ENCODE measurements at places on chromosomes 12 and 14.
A peak's percentile ranks its signal among the peaks of the same experiment; 100 is the strongest.

GRCh38 chr14:77041881-77042545, 13.5 kb upstream of the IRF2BPL start:
- DNase-seq, result no peak

DNA sequence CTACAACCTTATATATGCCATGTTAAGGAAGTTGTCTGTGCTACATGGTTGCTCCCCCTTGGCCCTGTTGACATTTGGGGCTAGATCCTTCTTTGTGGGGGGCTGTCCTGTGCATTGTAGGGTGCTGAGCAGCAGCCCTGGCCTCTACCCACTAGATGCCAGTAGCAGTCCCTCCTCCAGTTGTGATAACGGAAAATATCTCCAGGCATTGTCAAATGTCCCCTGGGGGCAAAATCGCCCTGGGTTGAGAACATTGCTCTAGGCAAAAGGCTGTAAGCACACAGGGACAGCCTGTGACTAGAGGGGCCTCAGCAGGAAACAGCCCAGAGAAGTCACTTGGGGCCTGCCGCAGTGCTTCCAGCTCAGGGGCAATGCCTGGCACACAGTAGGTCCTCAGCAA, 1100.3 kb downstream of the BCL11B start:
- no peak for DNase-seq

- DNase-seq, result peak; percentile 40
These were observed 119.3 kb upstream of the OVCH1 start for GRCh38 chr12:29616664-29617406.

- DNase-seq, result no peak
These were observed 91.5 kb downstream of the ESR2 start for GRCh38 chr14:64202716-64203115.

DNA sequence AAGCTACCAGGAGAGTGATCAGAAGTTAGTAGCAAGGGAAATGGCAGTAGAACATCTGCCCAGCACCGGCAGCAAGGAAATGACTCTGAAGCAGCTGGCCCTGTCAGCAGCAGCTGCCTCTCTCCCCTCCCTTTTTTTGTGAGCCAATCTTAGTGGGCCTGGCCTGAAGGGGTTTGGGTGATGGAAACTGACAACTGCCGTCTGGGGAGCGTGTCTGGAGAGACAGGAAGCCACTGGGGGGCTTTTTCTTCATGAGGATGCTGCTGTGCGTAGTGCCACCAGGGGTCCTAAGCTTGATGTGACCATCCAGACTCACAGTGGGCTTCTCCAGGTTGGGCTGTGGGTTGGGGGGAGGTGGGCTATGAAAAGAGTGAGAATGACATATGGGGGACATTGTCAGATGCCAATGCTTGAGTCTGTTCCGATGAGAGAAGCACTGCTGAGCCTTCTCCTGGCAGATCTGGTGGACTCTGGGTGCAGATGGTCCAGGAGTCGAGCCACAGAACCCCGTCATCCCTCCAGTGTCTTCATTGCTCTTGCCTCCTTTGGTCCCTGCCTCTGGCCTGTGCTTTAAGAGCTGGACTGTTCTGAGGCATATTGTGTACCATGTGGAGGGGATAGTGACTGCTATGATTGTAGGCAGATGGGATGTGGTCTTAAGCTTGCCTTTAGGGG, 87.6 kb upstream of the HIF1A start:
- DNase-seq, result no peak

- DNase-seq, result no peak
These were observed 22.0 kb downstream of the SLC25A21 start for GRCh38 chr14:37150414-37150813.

- no peak for DNase-seq
These were observed 70.8 kb downstream of the PRORP start for GRCh38 chr14:35193161-35193560.
